ENCODE measurements at places on chromosomes 13 and 19. TPM values are rescaled to one million over a fixed set of nuclear protein-coding genes. Genes with fewer than 3 reads are reported as not detected.

DNA sequence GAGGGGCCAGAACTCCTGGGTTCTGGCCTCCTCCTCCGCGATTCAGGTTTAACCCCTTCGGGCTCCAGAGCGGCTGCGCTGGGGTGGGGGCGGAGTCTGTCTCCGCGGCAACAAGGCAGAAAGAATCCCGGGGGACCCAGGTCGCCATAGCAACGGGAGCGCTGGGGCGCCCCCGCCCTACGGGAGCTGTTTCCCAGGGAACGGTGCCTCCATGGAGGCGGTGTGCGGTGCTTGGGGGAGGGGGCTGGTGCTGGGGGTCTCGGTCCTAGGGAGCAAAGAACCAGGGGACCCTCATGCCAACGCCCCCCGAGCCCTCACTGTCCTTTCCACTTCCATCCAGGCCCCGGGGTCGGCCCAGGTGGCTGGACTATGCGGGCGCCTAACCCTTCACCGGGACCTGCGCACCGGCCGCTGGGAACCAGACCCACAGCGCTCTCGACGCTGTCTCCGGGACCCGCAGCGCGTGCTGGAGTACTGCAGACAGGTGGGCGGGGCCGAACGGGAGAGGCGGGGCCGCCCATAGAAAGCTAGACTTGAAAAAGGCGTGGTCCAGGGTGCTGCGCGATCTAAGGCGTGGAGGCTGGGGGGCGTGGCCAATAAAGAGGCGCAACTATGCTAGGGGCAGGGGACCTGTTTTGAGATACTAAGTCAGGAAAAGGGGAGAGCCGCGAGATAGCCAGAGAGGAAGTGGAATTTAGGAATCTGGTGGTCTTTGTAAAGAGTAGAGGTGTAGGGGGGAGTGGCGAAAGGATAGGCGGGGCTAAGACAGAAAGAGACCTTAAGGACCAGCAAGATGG, 1.2 kb downstream of the APLP1 start:
- H3K27ac ChIP-seq: no peak overlapping the region
- H3K4me1 ChIP-seq: no peaks in the 10 kb centered on the region
- no peak overlapping the region for H3K4me3 ChIP-seq
- H3K36me3 ChIP-seq: no peaks in the 10 kb centered on the region
- H3K27me3 ChIP-seq: no peaks in the 10 kb centered on the region

DZIP1 gene
- 26.4 TPM for total RNA-seq

TMPRSS9 gene
- total RNA-seq: 0.09 TPM

CEACAM16 gene
- 0.26 TPM for total RNA-seq

GRCh38 chr13:111115965-111116521, 933 bp downstream of the ARHGEF7 start:
- peak; percentile 64 for DNase-seq
- H3K4me3 ChIP-seq: no peak overlapping the region
- H3K27ac ChIP-seq: peak overlapping the region; percentile 59
- H3K36me3 ChIP-seq: no peaks in the 10 kb centered on the region

DNA sequence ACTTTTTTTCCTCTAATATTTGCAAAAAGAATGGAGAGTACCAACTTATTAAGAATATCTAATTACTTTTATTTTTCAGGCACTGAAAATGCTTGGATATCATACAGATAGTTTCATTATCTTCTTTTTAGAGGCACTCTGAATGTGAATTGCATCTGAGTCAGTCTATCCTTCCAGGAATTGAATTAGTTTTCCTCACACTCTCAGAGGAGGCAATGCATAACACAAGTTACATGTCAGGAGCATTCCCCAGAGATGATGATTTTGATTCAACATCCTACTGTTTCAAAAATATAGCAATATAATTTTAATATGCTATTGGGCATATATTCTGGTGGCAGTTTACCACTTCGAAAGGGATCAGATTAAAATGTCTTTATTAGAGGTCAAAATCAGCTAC, 1315.4 kb downstream of the PCDH9 start:
- H3K27ac ChIP-seq: no peak overlapping the region
- DNase-seq: no peak
- no peaks in the 10 kb centered on the region for H3K4me1 ChIP-seq
- no peaks in the 10 kb centered on the region for H3K27me3 ChIP-seq
- H3K36me3 ChIP-seq: no peaks in the 10 kb centered on the region

GRCh38 chr13:34730961-34731360, 211.1 kb upstream of the NBEA start:
- no peaks in the 10 kb centered on the region for H3K27me3 ChIP-seq
- no peak for DNase-seq
- H3K36me3 ChIP-seq: no peaks in the 10 kb centered on the region
- H3K4me1 ChIP-seq: peaks cover 5% of the 10 kb centered on the region
- H3K4me3 ChIP-seq: no peak overlapping the region

GRCh38 chr19:15266683-15267082, 34.4 kb upstream of the EPHX3 start:
- no peaks in the 10 kb centered on the region for H3K27me3 ChIP-seq
- H3K36me3 ChIP-seq: peaks cover 62% of the 10 kb centered on the region
- no peak for DNase-seq
- no peak overlapping the region for H3K4me3 ChIP-seq
- H3K27ac ChIP-seq: peak overlapping the region; percentile 37

GRCh38 chr19:38726761-38727301, 17.4 kb downstream of the CAPN12 start:
- H3K36me3 ChIP-seq: peaks cover 28% of the 10 kb centered on the region
- no peaks in the 10 kb centered on the region for H3K27me3 ChIP-seq
- no peak overlapping the region for H3K4me3 ChIP-seq
- H3K27ac ChIP-seq: no peak overlapping the region

Data from lung (tissue), 17 donors.